ENCODE measurements at places on chromosomes 4 and X.

- DNase-seq = no peak
These were observed 2.3 kb upstream of the KDM5C start for GRCh38 chrX:53227224-53227765.

DNA sequence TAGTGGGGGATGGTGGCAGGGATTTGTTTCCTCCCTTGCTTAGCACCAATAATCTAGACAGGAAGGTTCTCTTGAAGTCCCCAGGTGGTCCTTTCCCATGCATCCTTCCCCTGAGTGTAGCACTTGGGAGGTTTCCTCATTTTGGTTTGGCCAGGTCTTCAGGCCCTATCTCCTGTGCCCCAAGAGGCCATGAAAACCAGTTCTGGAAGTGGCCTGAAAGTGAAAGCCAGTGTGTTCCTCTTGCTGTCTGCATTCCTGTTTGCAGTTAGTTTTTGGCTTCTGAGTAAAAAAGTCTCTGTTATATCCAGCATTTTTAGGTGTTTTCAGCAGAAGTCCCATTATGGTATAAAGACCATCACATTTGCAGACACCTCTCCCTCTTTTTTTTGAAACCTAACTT lies 59.5 kb downstream of the MTM1 start:
- no peak for DNase-seq

DNA sequence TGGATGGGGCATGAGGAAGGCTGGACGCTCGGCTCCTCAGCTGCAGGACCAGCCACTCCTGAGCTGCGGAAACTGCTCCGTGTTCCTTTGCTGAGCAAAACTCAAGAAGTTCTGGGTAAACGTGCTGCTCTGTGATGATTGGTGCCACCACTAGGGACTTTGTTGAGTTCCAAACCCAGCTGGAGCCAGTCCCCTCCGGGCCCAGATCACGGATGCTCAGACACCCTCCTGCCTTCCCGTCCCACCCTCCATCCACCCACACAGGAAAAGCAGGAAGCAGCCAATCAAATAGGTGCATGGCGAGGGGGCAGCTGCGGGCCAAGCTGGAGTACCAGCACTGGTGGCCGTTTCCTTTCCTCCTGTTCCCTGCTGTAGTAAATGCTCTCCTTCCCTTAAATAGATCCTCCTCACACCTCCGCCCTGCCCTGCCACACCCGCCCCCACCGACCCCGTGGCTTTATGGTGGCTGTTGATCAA lies 68.0 kb downstream of the ADRA2C start:
- DNase-seq = no peak

DNA sequence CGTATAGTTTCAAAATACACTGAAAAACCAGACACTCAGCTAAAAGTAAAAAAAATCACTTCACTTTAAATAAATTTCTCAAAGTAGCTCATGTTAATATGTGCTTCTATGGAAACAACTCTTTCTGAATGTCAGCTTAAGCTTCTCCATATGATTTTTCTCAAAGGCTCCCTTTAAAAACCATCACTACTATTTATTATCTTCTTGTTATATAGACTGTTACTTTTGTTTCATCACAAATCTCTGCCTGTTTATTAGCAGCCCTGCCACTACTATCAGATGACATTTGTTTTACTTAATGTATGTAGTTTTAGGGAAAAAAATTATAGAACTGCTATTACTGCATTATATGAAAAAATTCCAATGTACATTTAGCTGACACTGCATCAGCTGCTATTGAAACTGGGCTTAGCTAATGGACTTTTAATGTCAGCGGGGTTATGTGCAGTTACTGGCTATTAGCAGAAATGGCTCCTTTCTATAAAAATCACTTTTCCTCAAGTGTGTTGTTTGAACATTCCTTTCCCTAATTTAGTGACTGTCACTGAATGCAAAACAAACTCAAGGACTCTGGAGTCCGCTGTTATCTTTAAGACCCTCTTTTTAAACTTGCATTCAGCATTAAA lies 10.8 kb downstream of the UNC5C start:
- DNase-seq = no peak

- no peak for DNase-seq
These were observed 319.6 kb upstream of the HS3ST1 start for GRCh38 chr4:11748164-11748872.

DNA sequence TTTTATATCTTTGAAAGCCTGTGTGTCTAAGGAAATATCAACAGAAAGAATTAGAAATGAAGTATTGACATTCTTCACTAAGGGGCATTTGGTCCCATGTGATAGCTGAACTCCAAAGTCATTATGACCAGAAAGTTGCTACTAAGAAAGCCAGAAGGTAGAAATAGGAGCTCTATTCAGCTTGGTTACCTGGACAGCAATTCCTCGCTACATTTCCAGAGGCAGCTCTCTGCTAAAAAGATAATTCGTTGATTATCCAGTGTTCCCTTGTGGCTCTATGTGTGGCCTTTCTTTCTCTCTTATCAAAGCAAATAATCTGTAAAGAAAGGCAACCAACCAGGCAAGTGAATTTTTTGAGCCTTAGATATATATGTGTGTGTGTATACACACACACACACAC lies 341.3 kb downstream of the ADGRL3 start:
- no peak for DNase-seq

DNA sequence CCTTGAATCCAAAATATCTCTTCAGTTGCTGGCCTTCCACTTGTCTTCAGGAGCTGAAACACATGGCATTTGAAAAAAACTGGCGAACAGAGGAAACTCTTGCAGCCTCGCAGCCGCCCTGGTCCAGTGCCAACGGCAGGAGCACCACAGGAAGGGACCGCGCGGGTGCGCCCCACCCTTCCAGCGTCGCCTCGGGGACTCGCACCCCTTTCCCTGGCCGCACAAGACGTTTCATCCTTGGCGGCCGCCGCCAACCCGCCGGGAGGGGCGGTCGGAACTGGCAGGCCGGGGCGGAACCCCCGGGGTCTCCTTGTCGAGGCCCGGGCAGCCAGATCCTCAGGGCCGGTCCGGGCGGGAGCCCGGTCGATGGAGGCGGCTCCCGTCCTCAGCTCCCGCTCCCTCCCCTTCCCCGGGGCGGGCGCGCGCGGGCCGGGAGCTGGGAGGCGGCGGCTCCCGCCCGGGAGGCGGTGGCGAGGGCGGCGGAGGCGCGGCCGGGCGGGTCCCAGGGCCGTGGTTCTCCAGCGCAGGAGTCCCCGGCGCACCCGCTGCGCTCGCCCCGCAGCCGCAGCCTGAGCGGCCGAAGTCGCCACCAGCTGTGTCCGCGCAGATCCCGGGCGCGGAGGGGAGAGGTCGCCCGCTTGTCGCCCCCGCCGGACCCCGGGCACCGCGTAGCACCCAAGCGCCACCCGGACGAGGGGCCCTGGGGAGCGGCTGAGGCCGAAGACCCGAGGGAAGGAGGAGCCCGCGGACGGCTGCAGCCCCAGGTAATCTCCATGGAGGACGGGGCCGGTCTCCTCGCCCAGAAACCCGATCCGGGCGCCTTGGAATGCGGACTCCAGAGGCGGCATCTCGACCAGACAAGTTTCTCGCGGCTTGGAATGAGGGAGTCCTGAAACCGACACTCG lies 886 bp upstream of the NDST3 start:
- no peak for DNase-seq

GRCh38 chr4:35125995-35126712 lies 1118.2 kb downstream of the ARAP2 start:
- DNase-seq = no peak

DNA sequence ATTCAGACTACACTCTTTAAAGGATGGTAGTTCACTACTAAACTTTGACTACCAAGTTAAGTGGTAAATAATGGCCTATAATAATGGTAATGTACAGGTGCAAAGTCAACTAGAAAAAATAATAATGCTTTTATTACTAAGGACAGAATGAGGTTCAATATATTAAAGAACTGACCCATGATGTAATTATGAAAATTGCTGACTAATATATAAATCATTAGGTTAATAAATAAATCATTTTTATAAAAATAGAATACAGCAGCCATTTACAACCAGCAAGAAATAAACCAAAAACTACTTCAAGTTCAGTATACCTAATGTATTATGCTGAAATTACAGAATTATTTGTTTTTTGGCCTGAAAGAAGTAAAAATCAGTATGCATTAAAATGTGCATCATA lies 577.2 kb downstream of the PPARGC1A start:
- DNase-seq = no peak

GRCh38 chrX:153603131-153603656 lies 4.3 kb upstream of the CCNQ start:
- DNase-seq = no peak

GRCh38 chrX:31071262-31071661 lies 579 bp downstream of the FTHL17 start:
- no peak for DNase-seq

GRCh38 chr4:81965911-81966310 lies 407.9 kb downstream of the HNRNPD start:
- no peak for DNase-seq

- no peak for DNase-seq
These were observed 16.8 kb downstream of the CAMK2D start for GRCh38 chr4:113744667-113745240.

DNA sequence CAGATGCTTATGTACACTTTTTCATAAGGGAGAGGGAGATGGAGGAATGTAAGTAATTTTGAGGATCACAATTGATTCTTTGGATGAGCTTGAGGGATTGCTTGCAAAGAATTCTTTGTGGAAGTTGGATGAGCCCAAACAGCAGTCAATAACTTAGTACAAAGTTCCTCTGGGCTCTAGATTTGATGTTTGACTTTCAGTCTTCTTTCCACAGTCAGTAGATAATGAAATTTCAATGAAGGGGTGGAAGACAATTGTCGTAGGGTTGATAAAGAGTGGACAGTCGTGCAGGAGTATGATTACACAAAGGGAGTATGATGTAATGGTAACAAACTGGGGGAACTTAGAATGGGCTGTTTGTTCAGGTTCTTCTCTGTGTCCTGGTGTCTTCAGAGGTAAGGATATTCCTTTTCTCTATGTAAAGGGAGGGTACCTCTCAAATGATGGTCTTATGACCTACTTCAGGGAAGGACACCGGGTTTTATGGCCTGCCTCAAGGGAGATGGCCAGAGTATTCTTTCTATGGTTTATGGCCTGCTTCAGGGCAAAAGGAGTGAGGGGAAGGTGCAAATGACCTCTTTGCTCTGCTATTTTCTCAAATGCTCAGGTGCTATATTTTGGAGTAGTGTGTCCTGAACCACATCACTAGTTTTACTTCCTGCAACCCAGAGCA lies 1.7 kb upstream of the ABRAXAS1 start:
- no peak for DNase-seq

GRCh38 chr4:145189981-145190380 lies 9.6 kb upstream of the OTUD4 start:
- no peak for DNase-seq

DNA sequence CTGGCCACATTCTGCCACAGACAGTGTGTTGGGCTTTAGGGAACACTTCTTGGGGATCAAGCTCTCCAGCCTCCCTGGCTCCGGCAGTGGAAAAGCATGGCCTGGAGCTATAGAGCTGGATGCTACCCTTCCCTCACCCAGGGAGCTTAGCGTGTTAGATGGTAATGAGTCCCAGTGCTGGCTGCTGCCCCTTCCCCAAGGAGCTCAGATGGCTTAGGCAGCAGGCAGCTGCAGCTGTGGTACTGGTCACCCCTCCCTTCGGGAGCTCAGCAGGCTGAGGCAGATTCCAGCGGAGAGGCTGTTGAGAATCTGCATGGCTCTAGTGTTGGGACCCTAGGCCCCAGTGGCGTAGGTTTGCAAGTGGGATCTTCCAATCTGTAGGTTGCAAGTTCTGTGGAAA lies 19.5 kb downstream of the TMEM144 start:
- DNase-seq = no peak

GRCh38 chr4:177740563-177740962 lies 298.3 kb upstream of the AGA start:
- no peak for DNase-seq

DNA sequence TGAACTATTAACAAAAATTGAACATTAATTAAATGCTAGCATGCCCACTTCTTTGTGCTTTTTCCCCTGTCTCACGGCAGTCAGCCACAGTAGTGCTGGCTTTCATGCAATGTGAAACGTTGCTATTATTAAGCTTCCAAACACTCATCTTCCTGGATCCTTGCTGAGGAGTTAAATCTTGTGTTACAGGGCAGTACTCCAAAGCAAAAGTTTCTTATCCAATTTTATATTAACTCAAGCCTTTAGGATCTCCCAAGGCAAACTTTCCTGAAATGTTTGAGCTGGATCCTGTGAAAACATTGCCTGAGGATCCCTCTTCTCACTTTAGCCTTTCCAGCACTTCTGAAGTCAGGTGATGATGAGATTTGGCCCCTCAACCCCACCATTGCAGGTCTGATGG lies 1454.8 kb downstream of the FSTL5 start:
- DNase-seq = no peak

- DNase-seq = no peak
These were observed 357.9 kb downstream of the UNC5C start for GRCh38 chr4:95190751-95191436.

GRCh38 chrX:12721042-12721441 lies 70.2 kb upstream of the PRPS2 start:
- no peak for DNase-seq

GRCh38 chr4:78863254-78863869 lies 75.9 kb downstream of the PAQR3 start:
- no peak for DNase-seq

- no peak for DNase-seq
These were observed 10.1 kb upstream of the SASH3 start for GRCh38 chrX:129769467-129770154.

- no peak for DNase-seq
These were observed 574.3 kb upstream of the DIPK2B start for GRCh38 chrX:45774961-45775360.

DNA sequence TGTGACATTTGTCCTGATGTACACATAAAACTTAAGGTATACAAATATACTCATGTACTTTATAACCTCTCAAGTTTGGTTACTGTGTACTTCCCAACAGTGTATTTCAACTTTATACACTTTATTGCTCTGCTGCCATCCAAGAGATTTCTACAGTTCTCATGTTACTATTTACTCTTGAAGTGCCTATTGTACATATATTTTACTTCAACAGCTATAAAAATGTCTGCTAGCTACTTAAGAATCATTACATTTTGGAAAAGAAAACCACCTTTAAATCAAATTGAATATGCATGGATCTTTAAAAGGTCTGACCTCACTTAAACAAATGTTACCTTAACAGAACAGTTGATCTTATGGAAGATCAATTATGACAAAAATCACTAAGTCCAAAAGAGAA lies 1056.4 kb downstream of the ADGRL3 start:
- DNase-seq = no peak

DNA sequence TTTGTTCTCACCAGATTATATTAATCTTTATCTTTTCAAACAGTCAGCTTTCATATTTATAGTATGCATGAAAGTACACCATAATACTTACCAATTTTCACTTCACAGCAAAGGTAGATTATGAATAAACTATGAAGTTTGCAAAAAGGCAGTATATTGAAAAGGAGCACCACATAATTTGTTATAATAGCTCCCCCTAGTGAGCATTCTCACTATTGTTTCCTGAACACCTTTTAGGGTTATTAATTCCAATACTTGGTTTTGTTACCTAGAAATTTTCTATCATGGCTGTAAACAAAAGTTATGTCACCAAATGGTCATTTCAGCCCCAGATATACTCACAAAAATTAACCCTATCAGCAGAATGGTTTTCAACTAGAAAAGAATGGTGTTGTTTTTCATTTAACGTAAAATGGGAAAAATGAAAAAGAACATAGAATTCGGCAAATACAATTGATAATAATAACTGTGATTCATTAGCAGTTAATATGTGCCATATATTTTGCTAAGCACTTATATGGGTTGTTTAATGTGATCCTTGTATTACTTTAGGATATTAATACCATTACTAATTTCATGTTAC lies 30.2 kb upstream of the NKX6-1 start:
- DNase-seq = no peak

- no peak for DNase-seq
These were observed 59.0 kb downstream of the ANXA10 start for GRCh38 chr4:168151327-168151726.

All from C1 segment of cervical spinal cord (tissue), 14 donors.